ENCODE measurements at places on chromosomes 3 and 15.

DNA sequence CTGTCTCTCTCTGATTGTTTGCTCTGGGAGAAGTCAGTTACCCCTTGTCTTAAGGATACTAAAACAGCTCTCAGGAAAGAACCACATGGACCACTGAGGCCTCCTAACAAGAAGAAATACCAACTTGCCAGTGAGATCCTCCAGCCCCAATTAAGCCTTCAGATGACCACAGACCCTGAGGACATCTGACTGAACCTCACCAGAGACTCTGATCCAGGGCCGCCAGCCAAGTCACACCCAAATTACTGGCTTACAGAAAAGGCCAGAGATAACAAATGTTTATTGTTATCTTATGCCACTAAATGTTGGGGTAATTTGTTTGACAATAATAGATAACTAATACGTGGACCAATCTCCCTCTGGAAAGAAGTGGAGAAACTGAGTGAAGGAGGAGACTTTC is 40.2 kb downstream of the SLC12A8 start:
- no peak for DNase-seq

GRCh38 chr15:58880320-58880719 is 53.2 kb downstream of the SLTM start:
- DNase-seq: no peak

- DNase-seq: no peak
These were observed 130.3 kb downstream of the CHDH start for GRCh38 chr3:53715815-53716483.

DNA sequence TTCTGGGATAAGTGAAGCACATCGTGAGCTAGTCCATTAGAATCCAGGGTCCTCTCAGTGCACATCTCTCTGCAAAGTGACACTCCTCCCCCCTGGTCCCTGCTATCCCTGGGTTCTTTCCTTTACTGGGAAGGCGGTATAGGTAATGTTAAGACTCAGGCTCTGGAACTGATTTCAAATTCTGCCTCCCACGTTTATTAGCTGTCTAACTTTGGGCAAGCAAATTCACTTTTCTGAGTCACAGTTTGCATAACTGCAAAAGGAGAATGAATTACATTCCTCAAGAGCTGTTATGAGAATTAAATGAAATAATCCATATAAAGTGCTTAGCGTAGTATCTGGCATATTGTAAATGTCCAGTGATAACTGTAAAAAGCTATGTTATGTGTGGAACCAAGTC is 168.1 kb upstream of the LRRN1 start:
- no peak for DNase-seq

DNA sequence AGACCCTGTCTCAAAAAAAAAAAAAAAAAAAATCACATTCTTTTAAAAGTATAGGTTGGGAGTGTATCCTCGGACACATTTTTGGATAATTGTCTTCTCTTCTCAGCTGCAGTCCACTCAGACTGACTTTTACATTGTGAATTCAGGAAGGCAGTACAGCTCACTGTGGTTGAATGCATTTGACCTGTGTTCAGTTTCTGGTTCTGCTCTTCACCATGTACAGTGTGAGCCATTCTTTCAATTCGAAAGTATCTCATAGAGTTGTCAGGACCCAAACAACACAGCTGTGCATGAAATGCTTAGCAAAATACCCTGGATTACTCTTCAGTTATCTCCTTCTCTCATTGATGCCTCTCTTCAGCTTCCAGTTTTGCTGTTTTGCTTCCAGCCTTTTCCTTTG is 5.0 kb downstream of the CMTM8 start:
- no peak for DNase-seq

DNA sequence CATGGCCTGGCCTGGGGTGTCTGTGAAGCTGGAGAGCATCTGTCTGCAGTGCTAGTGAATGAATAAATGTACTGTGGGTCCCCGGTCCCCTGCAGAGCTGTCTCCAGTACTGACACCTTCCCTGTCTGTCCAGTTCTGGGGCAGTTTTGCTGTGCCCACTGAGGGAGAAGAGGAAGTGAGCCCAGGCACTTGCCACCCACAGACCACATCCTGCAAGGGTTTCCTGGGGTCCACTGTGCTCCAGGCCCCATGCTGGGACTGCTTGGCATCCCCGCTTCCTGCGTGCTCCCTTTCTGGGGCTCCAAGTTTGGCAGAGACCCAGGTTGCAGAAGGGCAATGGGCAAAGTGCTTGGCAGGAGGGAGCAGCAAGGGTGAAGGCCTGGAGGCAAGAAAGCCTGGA is 4.9 kb upstream of the SLC6A6 start:
- no peak for DNase-seq

- peak; percentile 23 for DNase-seq
These were observed 35.3 kb downstream of the ANXA2 start for GRCh38 chr15:60362321-60363086.

DNA sequence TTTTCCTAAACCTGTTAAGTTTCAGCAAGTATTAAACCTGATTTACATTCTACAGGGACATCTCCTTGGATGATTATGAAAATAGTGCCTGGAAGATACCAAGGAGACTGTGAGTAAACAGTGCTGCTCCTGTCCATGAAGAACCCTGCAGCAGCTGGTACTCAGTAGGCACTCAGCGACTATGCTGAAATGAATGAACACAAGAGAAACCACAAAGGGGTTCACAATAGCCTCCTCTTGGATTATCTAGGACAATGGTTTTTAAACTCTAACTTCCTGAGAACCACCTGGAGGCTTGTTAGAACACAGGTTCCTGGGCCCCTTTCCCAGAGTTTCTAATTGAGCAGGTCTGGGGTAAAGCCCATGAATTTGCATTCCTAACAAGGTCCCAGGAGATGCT is 488.4 kb upstream of the UBE2E2 start:
- DNase-seq: no peak

- DNase-seq: no peak
These were observed 132.8 kb downstream of the OSBPL10 start for GRCh38 chr3:31848163-31848818.

DNA sequence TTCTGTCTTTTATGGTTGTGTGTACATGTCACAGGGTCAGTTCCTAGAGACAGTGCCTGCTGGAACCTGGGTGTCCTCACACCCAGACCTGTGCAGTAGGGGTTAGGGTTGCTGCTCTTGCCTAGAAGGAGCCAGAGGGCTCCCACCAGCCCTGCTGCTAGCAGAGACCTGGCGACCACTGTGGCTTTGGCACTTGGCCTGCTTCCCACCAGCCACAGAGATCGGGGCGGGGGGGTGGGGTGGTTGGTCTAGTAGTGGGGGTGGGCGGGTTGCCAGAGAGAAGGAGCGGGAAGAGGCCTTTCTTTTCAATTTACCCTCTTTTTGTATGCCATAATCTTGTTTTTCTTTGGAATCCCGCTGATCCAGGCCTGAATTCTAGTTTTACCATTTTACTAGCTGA is 29.4 kb downstream of the EEFSEC start:
- no peak for DNase-seq

DNA sequence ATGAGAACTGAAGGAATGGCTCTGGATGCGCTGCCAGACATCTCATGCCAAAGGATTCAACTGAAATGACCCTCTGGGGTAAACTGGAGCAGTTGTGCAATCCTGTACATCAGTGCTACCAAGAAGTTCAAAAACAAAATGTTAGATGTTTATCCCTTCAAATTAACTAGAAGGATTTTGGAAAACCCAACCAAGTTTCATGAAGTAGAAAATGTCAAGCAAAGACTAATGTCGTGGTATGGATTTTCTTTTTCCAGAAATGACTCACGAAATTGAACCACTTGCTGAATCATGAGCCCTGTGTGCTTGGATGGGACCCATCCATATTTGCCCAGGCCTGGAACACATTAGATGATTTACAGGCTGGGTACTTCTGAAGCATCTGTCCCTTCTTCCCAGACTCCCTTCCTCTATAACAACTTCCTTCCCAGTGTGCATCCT is 101.6 kb downstream of the LRTM1 start:
- no peak for DNase-seq

- DNase-seq: no peak
These were observed 202.8 kb downstream of the CADM2 start for GRCh38 chr3:85161544-85161943.

DNA sequence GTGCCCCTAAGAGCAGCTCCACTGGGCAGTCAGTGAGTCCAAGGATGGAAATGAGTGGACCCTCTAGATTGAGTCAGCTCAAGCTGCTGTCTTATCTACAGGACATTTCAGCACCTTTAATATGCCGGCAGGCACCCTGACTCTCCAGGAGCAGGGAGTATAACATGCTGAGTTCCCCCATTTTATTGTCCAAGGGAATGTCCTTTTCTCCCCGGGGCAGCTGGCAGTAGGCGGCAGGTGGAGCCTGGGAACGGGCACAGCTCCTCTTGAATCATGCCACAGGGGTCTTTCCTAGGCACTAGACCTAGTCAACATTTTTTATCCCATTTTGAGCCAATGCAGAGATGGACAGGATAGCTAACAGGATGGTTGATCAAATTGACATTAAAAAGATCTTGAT is 14.8 kb downstream of the WNT7A start:
- no peak for DNase-seq

DNA sequence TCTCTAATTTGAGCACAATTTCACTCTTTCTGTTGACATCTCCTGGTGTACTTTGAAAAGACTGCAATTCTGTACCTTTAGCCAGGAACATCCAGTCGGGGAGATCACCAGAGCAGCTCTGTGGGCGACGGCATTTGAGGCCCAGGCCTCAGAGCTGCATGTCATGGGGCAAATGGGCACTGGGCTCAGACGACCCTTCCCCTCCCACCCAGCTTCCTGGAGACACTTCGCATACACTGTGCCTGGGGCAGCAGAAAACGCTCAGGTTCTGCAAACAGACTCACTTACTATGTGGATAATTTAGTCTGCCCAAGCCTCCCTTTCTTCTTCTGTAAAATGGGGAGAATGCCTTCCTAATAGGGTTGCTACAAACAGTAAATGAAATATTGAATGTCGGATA is 96.9 kb downstream of the HMG20A start:
- no peak for DNase-seq

- peak; percentile 5 for DNase-seq
These were observed 625.8 kb downstream of the TAFA4 start for GRCh38 chr3:68306571-68306970.

GRCh38 chr3:190356246-190356645 is 31.7 kb upstream of the CLDN16 start:
- DNase-seq: no peak

DNA sequence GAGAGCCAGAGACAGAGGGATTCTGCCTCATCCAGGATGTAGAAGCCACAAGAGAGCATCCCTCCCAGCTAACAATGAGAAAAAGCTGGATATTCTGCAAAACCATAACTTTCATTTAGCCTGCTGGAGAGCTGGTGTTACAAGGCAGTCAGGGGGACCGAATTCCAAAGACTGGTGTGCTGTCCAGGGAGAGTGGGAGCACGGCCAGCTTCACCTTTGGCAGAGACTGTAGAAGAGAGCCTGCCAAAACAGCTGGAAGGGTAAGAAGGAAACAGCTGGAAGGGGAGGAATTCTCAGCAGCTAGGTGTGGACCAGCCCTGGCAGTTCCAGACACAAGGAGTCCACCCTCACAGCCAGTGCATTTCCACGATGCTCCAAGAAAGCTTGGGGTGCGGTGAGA is 109.9 kb upstream of the LINGO1 start:
- no peak for DNase-seq

DNA sequence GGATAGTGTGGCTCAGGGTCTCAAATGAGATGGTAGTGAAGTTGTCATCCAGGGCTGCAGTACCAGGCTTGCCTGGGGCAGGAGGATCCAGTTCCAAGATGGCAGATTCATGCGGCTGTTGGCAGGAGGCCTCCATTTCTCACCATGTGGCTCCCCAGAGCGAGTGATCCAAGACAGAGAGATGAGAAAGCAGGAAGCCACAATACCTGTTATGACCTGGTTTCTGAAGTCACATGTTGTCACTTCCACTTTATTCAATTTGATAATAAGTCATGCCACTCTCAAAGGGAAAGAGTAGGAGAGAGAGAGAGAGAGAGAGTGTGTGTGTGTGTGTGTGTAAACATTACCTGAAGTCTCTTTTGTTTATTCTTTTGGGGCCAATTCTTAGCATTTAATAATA is 30.1 kb downstream of the TMOD2 start:
- DNase-seq: no peak

DNA sequence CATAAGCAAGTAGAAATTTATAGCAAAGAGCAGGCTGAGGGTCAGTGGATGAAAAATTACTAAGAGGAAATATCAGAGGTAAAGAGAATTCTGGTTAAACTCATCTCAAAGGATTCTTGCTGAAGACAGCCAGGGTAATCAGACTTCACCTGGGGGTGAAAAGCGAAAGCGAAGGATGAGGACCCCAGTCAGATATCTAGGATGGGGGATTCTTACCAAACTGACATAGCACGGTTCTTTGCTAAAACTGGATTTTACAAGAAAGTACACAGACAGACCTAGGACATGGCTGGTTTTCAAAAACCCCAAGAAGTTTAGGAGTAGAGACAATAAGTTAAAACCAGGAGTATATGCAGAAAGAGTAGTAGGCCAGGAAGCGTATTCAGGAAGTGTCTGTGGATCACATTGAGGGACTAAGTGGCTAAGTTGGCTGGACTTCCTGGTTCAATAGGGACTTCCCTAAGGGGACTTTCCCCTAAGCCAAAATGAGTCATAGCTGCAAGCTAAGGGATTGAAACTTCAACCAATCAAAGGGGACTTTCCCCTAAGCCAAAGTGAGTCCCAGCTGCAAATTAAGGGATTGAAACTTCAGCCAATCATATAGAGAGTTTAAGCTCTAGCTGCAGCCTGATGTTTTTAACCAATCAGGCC is 2.4 kb upstream of the CFAP91 start:
- DNase-seq: peak; percentile 20

- DNase-seq: no peak
These were observed 369.8 kb downstream of the TBC1D5 start for GRCh38 chr3:17372362-17373210.

- DNase-seq: no peak
These were observed 72.7 kb upstream of the CORO2B start for GRCh38 chr15:68506071-68506470.

DNA sequence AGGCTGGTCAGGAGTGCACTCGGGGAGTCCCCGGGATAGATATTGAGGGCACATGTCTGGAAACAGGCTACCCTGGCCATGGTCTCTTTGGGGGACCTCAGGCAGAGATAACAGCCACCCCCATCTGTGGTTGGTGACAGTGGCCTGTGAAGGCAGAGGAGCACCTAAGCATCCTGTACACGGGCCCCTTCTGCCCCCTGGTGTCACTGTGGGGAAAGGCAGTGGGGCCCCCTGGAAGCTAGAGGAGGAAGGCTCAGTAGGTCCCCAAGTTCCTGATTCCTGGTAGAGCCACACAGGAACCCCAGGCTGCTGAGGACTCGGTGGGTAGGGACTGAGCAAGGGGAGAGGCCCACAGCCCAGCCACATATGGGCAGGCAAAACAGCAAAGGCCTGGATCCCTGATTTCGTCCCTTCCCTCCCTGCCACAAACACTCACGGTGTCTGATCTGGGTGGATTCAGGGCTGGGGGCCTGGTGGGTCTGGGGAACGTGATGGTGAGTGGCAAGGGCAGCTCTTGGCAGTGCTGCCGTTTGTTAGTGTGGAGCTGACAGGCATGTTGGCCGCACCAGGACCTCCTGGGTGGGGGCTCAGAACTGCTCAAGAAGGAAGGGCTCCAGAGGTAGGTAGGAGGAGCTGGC is 14.1 kb upstream of the CXCR6 start:
- DNase-seq: peak; percentile 53

- DNase-seq: no peak
These were observed 112.8 kb upstream of the TMEM108 start for GRCh38 chr3:132925256-132925930.
